ENCODE measurements at places on chromosomes 11 and 22.

DNA sequence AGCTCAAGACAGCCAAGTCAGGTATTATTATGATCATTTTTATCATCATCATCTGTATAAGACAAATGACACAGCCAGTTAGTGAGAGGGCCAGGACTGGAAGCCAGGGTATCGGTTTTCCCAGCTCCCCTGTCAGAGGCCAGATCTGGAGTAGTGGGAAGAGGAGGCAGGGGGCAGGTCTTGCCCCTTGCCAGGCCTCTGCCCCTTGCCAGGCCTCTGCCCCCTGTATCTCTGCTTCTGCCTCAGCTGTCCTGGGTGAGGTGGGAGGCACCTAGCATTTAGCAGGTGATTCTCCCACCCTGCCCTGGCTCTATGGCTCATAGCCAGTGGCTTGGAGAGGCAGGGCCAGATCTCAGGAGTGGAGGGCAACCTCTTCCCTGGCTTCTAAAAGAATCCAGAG is 67.3 kb downstream of the PRDM11 start:
- no peak for DNase-seq

DNA sequence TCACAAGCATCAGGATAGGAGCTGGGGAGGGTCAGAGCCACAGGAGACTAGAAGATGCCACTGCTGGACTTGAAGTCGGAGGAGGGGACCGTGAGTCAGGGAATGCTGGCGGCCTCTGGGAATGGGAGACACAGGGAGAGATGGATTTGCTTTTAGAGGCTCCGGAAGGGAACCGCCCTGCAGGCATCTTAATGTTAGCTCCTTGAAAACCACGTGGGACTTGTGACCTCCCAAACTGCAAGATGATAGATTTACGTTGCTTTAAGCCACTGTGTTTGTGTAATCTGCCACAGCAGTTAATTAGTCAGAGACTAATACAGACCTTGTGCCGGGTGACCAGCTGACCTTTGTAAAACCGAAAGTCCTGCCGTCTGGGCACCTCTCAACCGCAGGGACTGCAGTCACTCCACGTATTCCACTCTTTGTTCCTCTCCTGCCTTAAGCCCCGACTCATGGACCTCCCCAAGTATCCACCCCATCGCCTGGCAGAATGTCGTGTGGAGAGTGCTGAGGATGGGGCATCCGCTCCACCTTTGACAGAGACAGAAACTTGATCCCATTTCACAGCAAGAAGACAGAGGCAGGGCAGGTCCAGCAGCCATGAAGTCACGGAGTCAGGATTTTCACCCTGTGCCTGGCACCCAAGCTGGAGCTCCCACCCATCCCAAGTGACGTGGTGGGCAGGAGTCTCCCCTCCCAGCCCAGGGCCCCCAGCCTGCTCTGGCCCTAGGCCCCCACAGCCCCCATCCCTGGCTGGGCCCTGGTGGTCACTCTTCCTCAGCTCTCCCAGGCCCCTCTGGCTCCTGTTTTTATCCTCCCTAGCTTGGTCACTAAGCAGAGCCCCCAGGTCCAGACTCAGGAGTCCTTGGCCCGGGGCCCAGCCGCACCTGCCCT is 19.4 kb upstream of the CTSD start:
- peak; percentile 3 for DNase-seq

DNA sequence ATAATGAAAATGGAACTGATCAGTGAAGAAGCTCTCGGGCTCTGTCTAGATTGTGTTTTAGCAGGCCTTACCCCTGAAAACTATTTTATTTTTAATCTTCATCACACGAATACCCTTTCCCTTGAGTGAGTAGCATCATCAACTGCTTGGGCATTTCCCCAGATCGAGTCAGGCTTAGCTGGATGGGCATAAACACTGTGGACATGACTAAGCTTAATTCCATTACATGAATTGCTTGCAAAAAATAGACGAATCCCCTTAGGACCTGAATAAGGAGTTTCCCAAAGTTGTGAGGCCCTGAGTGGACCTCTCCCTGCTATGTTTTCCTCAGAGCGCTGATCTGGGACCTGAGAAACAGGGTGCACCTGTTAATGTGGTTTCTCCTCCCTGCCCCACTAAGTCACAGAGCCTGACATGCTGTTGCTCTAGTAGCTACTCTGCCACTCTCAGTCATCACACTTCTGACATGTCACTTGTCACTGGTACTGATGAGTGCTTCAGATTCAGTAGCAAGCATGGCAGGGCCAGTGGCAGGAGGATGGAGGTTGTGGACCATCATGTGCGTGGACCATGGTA is 53.5 kb downstream of the ENDOD1 start:
- no peak for DNase-seq

GRCh38 chr11:62169935-62170334 is 20.1 kb upstream of the SCGB1D1 start:
- DNase-seq = no peak

GRCh38 chr11:31340903-31341572 is 28.5 kb downstream of the DCDC1 start:
- no peak for DNase-seq

- no peak for DNase-seq
These were observed 5.0 kb upstream of the KCNJ11 start for GRCh38 chr11:17393472-17393871.
